ENCODE measurements at places on chromosomes 7 and 10. TPM values are rescaled to one million over a fixed set of nuclear protein-coding genes. Genes with fewer than 3 reads are reported as not detected.

GRCh38 chr10:22651276-22651980 lies 63.0 kb downstream of the PIP4K2A start:
- H3K36me3 ChIP-seq, result peaks cover 24% of the 10 kb centered on the region
- no peak for DNase-seq
- peaks cover 97% of the 10 kb centered on the region for H3K4me1 ChIP-seq
- H3K27ac ChIP-seq, result peak overlapping the region; percentile 97
- no peaks in the 10 kb centered on the region for H3K27me3 ChIP-seq

DNA sequence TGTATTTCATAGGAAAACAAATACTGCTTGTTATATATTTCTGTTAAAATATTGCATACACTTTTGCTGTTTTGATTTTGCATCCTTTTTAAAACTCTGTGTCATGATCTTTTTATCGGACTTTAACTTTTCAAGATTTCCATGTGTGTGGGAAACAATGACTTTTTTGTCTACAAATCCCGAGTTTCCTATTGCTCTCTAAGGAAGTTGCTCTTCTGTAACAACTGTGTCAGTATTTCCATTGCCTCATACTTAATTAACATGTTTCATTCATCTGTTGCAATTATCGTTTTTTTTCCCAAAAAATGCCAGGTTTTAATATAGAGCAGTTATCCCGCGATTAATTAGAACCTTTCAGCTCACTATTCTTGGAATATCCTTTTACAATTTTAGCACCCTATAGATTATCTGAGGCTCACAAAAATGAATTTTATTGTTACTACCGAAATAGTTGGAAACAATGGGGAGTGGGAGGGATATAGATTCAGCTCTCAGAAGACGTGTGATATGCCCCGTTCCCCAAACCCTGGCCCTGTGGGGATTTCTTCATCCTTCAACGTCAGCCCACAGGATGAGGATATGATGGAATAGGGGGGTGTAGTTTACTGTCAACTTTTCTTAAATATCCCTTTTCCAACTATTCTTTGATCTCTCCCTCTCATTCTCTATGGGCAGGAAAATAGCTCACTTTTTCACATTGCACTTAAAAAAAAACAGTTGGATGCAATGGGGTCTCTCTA lies 297.6 kb upstream of the IGFBP3 start:
- H3K27ac ChIP-seq, result no peak overlapping the region
- no peaks in the 10 kb centered on the region for H3K27me3 ChIP-seq
- no peaks in the 10 kb centered on the region for H3K4me1 ChIP-seq
- no peak overlapping the region for H3K4me3 ChIP-seq
- no peak for DNase-seq
- H3K36me3 ChIP-seq, result no peaks in the 10 kb centered on the region

Gene SAP25
- total RNA-seq, result 18.2 TPM

GRCh38 chr7:15007507-15007906 lies 105.0 kb upstream of the DGKB start:
- no peaks in the 10 kb centered on the region for H3K36me3 ChIP-seq
- no peak overlapping the region for H3K4me3 ChIP-seq
- no peaks in the 10 kb centered on the region for H3K4me1 ChIP-seq
- DNase-seq, result no peak
- H3K27me3 ChIP-seq, result no peaks in the 10 kb centered on the region

Gene SLC26A4
- 15.4 TPM for total RNA-seq

Gene VPS41
- total RNA-seq, result 56.3 TPM

Gene EFCAB10
- total RNA-seq, result not detected

Gene CPA4
- total RNA-seq, result not detected

Gene RET
- 0.38 TPM for total RNA-seq

GRCh38 chr10:127428385-127428980 lies 120.6 kb upstream of the NPS start:
- H3K27me3 ChIP-seq, result no peaks in the 10 kb centered on the region
- no peak overlapping the region for H3K4me3 ChIP-seq
- H3K36me3 ChIP-seq, result no peaks in the 10 kb centered on the region
- no peak overlapping the region for H3K27ac ChIP-seq

Gene ASIC3
- 5.3 TPM for total RNA-seq

GRCh38 chr7:55555160-55555559 lies 17.1 kb downstream of the VOPP1 start:
- no peak overlapping the region for H3K27ac ChIP-seq
- peaks cover 42% of the 10 kb centered on the region for H3K4me1 ChIP-seq
- no peak for DNase-seq
- peaks cover 17% of the 10 kb centered on the region for H3K36me3 ChIP-seq

DNA sequence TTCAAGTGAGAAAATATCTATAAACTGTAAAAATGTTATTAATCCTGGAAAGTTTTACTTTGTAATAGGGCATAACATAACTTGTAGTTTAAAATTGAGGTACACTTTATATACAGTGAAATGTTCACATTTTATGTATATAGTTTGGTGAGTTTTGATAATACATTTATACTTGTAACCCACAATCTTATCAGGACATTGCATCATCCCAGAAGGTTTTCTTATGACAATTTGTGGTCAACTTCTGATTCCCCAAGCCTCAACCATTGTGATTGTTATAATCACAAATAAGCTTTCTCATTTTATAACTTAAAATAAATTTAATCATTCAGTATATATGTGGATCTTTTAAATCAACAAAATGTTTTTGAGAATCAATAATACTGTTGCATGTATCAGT lies 151.1 kb downstream of the TFPI2 start:
- no peak for DNase-seq
- H3K27ac ChIP-seq, result no peak overlapping the region
- no peaks in the 10 kb centered on the region for H3K4me1 ChIP-seq

- no peak for DNase-seq
- peaks cover 3% of the 10 kb centered on the region for H3K27me3 ChIP-seq
- H3K36me3 ChIP-seq, result peaks cover 9% of the 10 kb centered on the region
- H3K27ac ChIP-seq, result no peak overlapping the region
- H3K4me3 ChIP-seq, result no peak overlapping the region
Measured at GRCh38 chr7:148670807-148671206, 27.9 kb upstream of the CUL1 start.

GRCh38 chr7:153496257-153496656 lies 555.9 kb upstream of the DPP6 start:
- DNase-seq, result no peak
- no peak overlapping the region for H3K27ac ChIP-seq
- no peaks in the 10 kb centered on the region for H3K4me1 ChIP-seq

Gene ENTPD1
- 395 TPM for total RNA-seq

- peak overlapping the region; percentile 6 for H3K27ac ChIP-seq
- DNase-seq, result no peak
- peaks cover 18% of the 10 kb centered on the region for H3K36me3 ChIP-seq
- H3K27me3 ChIP-seq, result peaks cover 35% of the 10 kb centered on the region
- H3K4me1 ChIP-seq, result peaks cover 59% of the 10 kb centered on the region
Measured at GRCh38 chr7:8201846-8202441, 60.0 kb downstream of the ICA1 start.

DNA sequence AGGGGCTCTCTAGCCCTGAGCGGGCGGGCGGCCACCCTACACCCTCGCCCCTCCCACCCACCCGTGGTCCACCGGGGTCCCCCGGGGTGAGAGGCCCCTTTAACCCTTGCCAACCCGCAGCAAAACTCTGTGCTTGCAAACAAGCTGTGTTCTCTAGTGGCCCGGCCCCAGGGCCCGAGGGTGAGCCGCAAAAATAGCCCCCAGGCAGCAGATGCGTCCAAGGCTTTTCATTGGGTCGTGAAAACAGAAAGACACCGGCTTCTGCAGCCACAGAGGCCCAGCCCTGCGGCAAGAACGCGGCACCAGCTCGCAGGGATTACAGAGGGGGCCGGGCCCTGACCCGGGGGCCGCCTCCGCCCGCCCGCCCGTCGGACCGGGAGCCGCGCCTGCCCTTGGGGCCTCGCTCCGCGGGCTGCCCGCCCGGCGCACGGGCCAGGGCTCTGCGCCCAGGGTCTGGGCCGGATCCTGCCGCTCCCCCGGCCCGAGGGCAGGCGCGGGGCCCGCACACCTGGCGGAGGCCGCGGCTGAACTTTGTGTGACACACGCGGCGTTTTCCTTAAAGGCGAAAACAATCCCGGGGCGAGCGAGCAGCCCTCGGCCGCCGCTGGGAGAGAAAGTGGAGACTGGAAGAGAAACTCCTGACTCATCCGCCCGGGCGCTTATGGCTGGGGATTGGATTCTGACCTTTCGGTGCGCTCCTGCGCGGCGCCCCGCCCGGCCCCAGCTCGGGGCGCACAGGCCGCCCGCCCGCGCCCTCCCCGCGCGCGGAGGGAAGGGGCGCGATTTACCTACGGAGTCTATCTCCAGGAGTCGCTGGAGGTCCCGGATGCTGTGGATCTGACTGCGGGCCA lies 2.8 kb downstream of the PDGFA start:
- H3K27me3 ChIP-seq, result peaks cover 40% of the 10 kb centered on the region
- no peak overlapping the region for H3K27ac ChIP-seq
- H3K36me3 ChIP-seq, result no peaks in the 10 kb centered on the region
- H3K4me3 ChIP-seq, result no peak overlapping the region
- DNase-seq, result no peak

DNA sequence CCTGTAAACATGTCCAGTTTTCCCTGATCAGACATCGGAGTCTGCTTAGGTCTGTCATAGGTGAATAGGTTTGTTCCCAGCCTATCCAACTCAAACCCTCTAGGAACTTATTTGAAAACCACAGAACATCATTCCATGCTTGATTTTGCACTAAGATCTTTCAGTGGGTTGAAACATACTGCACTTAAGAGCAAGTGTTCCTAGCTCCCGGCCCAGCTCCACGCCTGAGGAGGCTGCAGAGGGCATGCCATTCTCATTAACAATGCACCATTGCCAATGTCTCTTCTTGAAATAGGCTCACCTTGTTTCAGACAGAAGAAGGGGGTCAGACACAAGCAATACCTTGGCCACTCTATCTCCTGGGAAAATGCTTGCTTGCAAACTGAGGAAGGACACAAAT lies 78.0 kb upstream of the EGR2 start:
- DNase-seq, result no peak
- no peaks in the 10 kb centered on the region for H3K27me3 ChIP-seq
- no peak overlapping the region for H3K27ac ChIP-seq
- H3K4me1 ChIP-seq, result peaks cover 5% of the 10 kb centered on the region
- no peak overlapping the region for H3K4me3 ChIP-seq
- no peaks in the 10 kb centered on the region for H3K36me3 ChIP-seq

Gene LLCFC1
- total RNA-seq, result not detected

GRCh38 chr7:123043642-123044041 lies 48.1 kb upstream of the TAS2R16 start:
- H3K36me3 ChIP-seq, result no peaks in the 10 kb centered on the region
- DNase-seq, result no peak
- H3K27ac ChIP-seq, result no peak overlapping the region
- H3K27me3 ChIP-seq, result no peaks in the 10 kb centered on the region

DNA sequence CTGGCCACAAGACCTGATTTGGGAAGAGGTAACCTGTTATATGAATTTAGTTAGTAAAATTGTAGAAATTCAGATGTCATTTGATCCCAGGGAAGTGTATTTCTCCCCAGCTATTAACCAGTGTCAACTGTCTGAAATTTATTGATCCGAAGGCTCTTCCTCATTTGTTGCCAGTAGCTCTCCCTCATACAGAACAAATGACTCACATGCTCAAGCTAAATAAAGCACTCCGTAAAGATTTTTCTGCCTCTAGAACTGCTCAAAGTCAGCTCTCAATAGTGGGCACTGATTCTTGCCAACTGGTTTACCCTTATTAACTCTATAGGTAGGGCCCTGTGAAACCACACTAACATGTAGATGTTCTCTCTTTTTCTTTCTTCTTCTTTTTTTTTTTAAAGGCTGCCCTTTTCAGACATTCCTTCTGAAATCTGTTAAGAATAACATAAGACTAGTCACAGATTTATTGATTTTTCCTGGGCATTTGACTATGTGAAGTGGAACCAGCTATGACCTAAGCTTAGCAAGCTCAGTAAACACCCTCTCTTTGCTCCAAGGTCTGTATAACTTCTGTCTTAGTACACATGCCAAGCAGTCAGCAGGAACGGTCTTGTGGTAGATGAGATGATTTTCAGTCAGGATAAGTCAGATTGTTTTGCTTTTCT lies 21.8 kb downstream of the RPA3 start:
- no peak overlapping the region for H3K27ac ChIP-seq
- DNase-seq, result no peak
- no peaks in the 10 kb centered on the region for H3K27me3 ChIP-seq
- no peak overlapping the region for H3K4me3 ChIP-seq
- H3K4me1 ChIP-seq, result peaks cover 21% of the 10 kb centered on the region

GRCh38 chr7:24894429-24895221 lies 85.4 kb downstream of the OSBPL3 start:
- H3K27me3 ChIP-seq, result no peaks in the 10 kb centered on the region
- H3K27ac ChIP-seq, result no peak overlapping the region
- peaks cover 27% of the 10 kb centered on the region for H3K36me3 ChIP-seq
- no peak overlapping the region for H3K4me3 ChIP-seq
- DNase-seq, result no peak

Gene OR2A42
- not detected for total RNA-seq

DNA sequence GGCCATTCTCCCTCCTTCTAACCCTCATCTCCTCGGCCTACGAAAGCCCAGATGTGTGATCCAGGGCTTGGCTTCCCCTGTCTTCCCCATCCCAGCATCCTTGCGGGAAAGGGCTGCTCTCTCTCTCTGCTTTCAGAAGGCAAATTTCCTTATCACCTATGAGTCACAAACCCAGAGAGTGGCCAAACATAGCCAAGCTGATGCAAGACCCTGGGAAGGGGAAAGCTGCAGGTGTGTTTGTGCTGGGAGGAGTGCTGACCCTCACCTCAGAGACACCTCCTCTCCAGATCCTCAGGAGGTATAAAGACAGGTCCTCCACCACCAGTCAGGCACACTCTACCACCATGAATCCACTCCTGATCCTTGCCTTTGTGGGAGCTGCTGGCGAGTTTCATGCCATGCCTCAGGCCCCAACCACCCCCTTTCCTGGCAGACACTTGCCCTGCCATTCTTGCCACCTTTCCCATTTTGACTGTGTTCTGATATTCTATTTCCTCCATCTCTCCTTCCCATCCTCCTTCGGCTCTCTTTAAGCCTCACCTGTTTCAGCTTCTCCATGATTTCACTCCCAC lies 10.6 kb upstream of the PRSS2 start:
- H3K36me3 ChIP-seq, result no peaks in the 10 kb centered on the region
- H3K27me3 ChIP-seq, result peaks cover 2% of the 10 kb centered on the region
- DNase-seq, result no peak
- no peak overlapping the region for H3K4me3 ChIP-seq
- H3K4me1 ChIP-seq, result no peaks in the 10 kb centered on the region

Gene RARRES2
- total RNA-seq, result not detected

Gene CALHM3
- not detected for total RNA-seq

DNA sequence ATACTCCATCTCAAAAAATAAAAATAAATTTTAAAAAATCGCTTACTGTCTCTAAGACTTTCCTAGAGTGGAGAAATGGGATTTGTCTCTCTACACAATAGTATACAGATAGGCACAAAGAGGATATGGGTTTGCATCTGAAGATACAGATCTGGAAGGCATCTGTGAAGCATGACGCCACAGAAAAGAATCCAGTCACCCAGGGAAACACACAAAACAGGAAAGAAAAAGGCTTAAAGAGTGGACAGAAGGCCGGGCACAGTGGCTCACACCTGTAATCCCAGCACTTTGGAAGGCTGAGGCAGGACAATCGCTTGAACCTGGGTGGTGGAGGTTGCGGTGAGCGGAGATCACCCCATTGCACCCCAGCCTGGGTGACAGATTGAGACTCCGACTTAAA lies 61.3 kb downstream of the SKIDA1 start:
- no peaks in the 10 kb centered on the region for H3K4me1 ChIP-seq
- H3K27me3 ChIP-seq, result peaks cover 4% of the 10 kb centered on the region
- no peak overlapping the region for H3K27ac ChIP-seq
- no peak overlapping the region for H3K4me3 ChIP-seq
